ENCODE measurements at places on chromosomes 3 and 15.

GRCh38 chr3:63824309-63824708 lies 5.2 kb downstream of the C3orf49 start:
- no peak for DNase-seq

GRCh38 chr3:6250167-6250566 lies 610.7 kb upstream of the GRM7 start:
- DNase-seq: no peak

DNA sequence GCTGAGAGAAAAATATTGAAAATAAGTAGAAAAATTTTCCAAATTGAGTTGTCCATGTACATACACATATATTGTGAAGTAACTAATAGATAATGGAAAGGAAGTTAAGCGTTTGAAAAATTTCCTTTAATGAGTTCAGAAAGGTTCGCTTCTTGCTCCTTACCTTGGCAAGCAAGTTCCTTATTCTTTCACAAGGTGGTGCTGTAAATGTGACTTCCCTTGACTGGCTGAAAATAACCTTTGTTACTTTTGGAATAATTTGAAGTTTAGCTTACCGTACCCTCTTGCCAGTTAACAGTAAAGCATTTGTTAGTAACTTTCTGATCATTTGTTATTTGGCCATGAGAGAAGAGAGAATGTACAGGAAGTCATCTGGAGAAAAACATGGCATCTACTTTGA lies 41.6 kb downstream of the PYDC2 start:
- no peak for DNase-seq

- DNase-seq: no peak
These were observed 35.7 kb upstream of the PCSK6 start for GRCh38 chr15:101525087-101525669.

DNA sequence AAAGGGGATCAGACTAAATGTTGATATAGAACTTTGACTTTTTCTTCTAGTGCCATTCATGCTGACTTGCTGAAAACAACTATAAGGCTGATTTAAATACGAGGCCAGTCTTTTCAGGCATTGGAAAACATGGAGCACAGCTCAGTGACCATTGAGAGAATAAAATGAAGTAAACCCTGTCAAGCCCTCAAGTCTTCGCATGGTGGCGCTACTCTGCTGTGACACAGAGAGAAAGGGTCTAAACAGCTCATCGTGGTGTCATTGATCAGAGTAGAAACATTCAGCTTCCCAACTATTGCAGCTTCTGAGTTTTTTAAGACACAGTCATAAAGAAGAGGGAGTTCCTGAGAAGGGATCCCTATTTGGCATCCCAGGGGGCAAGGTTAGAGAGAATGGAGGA lies 716.2 kb downstream of the DIPK2A start:
- DNase-seq: no peak

DNA sequence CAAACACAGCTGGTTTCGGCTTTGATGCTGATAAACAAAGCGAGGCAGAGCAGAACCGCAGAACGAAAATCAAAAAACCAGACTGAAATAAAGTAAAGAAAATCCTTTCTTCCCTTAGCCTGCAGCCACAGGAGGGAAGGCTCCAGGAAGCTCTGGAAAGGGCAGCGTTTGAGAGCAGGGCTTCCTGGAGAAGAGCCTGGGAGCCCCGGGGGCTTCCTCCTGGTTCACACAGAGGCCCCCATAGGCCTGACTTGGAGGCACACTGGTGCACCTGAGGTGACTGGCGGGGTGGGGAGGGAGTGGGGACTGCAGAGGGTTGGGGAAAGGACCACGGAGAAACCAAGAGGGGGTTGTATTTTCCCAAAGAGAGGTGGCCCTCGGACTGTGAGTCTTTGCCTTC lies 98.8 kb upstream of the WNT5A start:
- no peak for DNase-seq

- DNase-seq: no peak
These were observed 488.8 kb upstream of the DPPA4 start for GRCh38 chr3:109825971-109826810.

- no peak for DNase-seq
These were observed 264.5 kb downstream of the EPHB1 start for GRCh38 chr3:135059580-135059979.

- no peak for DNase-seq
These were observed 28.2 kb upstream of the RSL24D1 start for GRCh38 chr15:55224892-55225291.

- DNase-seq: no peak
These were observed 164.5 kb downstream of the TBC1D5 start for GRCh38 chr3:17577796-17578520.

DNA sequence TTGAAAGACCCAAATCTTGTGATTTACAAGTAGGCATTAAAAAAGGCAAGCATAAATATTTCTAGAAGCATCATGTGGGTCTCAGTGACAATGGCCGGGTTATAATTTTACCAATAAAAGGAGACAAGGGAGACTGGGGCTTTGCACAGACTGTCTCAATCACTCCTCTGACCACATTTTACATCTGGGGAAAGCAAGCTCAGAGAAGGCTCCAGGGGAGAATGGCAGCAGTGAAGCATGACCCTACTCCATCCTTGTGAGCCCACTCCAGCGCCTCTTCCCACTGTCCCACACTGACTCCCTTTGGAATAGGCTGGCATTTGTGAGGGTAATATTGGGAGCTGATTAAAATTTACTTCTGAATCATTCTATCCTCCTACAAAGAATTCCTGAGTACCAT lies 61.8 kb downstream of the SATB1 start:
- DNase-seq: no peak

- no peak for DNase-seq
These were observed 245.2 kb downstream of the EFHB start for GRCh38 chr3:19688767-19689166.

DNA sequence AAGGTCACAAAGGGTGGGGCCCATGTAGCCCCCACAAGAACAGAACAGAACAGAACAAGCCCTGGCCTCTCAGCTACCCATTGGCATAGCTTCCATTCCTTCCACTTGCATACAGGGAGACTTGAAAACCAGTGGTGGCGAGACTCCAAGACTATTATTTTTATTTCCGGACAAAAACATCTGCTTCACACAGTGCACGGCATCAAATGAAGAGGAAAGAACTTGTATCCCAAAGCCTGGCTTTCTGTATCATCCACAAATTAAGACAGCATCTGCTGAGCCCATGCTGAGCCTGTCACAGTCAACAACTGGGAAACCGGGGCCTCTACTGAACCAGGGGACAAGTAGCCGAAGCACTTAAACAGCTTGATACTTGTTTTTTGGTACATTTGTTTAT lies 56.0 kb downstream of the CLEC3B start:
- no peak for DNase-seq

DNA sequence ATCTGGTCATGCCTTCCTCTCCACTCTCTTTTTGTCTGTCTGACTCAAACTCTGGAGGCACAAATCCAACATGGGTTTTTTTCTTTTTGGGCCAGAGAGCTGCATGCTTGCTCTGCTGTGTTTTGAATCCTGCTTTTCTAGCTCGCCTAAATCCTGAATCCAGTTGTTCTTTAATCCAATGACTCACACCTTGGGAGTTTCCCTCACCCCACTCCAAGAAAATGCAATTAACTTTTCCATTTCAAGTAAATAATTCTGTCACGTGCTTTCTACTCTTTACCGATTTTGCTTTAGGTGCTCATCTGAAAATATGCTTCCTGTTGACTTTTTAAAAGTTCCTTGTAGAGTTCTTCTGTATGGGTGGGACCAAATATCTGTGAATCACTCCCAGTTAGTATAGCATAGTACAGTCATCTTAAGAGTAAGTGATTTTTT lies 47.6 kb downstream of the SLMAP start:
- DNase-seq: no peak

GRCh38 chr3:194381460-194381875 lies 11.9 kb upstream of the LRRC15 start:
- no peak for DNase-seq

- DNase-seq: no peak
These were observed 66.5 kb upstream of the RNU6-1 start for GRCh38 chr15:67906382-67906781.
